ENCODE measurements at places on chromosomes 11 and 22. TPM values are rescaled to one million over a fixed set of nuclear protein-coding genes. Genes with fewer than 3 reads are reported as not detected.
A peak's percentile ranks its signal among the peaks of the same experiment; 100 is the strongest.

DNA sequence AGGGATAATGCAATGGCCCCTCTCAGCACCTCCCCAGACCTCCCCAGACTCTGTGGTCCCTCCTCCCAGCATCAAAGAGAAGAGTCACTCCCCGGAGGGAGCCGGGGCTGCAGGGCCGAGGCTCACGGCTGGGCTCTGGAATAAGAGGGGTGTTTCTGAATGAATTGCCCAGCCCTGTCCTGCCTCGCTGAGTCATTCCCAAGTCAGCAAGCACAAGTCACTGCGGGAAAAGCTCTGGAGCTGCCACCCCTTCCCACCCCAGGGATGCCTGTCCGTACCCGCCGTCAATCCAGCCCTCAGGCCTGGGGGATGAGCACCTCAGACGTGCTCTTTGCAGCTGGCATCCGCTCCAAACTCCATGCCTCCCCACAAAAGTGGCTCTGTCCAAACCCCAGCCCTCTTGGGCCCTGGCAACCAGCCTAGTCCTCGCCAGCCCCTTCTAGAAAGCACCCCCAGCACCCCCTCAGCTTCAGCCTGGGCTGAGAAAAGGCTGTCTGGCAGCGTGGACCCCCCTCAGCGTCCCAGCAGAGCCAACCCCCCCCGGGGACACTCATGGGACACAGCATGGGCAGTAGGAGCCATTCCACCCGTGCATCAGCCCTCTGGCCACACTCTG lies 22.7 kb downstream of the CELSR1 start:
- no peak for DNase-seq

The P2RY6 gene
- total RNA-seq: 0.13 TPM

DNA sequence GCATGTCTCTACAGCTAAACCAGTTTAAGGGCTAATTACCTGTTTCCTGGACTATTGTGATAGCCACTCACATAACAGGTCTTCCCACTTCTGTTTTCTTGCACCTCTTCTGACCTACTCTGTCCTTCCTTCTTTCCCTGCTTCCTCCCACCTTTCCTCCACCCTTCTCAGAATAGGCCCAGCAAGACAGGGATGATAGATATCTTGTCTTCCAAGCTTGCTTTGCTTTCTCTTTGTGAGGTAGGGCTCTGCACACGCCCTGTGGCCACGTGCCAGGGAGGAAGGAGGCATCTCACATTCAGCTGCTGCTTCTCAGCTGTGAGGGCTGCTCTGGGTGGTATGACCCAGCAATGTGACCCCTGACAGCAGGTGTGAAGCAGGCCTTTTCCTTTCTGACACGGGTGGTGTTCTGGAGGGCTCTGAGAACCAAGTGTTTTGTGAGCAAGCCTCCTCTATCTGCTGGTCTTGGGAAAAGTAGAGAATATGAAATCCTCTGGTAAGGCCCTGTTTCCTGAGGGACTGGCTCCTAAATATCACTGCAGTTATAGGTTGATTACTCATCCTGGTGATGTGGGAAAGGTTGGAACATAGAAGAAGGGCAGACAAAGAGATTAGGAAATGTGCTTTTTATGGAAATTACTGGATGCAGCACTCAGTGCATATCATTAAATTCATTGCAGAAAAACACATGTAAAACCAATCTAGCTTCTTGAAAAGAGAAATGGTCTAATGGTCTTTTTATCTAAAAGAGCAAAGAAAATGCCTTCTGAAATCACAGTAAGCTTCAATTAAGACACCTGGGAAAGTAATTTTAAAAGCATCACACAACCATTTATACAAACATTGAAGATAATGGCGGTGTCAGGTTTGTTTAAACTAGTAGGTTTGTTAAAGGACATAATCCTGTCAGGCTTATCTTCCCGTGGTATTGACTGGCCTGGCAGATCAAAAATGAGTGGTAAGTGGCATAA lies 8.5 kb downstream of the AMOTL1 start:
- no peak for DNase-seq

- no peak for DNase-seq
Measured at GRCh38 chr22:40444178-40444831, 73.9 kb downstream of the SGSM3 start.

DNA sequence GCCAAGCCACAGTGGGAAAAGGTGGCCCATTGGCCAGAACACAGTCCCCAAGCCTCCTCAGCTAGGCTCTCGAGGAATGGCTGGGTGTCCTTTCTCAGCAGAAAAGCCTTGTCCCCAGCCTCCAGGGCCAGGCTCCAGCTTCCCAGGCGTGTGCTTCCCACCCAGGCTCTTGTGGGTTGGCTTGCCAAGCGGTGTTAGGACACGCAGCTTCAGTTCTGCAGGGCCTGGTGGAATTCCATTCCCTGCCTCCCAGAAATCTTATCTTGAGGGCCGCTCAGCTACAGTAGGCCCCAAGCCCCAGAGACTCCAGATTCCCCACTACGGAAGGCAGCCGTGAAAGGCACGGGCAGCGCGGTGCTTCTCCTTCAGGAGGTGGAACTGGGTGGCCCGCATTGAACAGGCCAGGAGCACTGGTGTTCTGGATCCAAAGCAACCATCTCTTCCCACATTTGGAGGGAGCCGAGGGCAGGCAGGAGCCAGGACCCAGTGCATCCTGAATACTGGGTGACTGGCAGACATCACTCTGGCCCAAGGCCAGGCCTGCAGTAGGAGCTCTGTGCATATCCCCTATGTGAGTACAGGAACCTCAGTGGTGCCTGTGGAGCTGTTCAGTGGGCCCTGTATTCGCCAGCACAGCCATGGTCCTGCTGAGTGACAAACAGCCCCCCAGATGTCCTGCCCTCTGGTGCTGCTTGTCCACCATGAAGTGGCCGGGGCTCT lies 16.7 kb upstream of the KCNQ1OT1 start:
- DNase-seq: no peak

DNA sequence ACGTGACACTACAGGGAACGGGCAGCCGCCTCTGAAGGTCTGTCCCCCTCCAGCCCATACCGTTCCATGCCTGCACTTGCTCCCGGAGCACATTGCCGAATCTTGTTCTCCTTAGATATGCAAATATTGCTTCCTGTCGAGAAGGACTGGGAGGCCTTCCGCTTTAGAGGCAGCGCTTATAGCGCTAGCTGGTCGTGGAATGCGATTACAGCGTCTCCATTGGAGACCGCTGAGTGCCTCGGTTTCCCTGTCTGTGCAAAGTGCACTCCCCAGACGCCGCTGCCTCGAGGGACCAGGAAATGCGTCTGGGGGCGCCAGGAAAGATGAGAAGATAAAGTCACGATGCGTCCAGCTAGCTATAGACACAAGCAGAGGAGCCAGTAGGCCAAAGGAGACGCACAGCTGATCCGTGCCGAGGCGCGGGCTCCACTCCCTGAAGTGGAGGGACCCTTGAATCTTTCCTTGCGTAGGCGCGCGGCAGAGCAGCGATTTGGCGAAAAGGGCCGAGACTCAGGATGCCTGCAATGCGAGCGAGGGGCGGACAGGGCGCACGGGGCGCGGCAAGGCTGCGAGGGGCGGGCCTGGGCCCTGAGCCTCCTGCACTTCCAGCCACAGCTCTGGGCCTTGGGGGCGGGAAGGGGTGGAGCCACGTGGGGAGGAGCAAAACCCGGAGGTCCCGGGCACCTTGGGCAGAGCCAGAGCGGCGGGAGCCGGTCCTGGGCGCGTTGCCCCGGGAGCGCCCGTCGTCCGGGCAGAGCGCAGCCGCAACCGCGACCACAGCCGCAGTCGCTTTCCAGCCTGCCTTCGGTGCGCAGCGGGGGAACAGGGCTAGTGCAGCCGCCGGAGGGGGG lies at the start of gene RASSF10:
Gene RASSF10 (plus strand): TSS at position 692 of the 851 bp plus-strand sequence. CDS start 261 bp downstream, outside the sequence.
- DNase-seq: no peak

DNA sequence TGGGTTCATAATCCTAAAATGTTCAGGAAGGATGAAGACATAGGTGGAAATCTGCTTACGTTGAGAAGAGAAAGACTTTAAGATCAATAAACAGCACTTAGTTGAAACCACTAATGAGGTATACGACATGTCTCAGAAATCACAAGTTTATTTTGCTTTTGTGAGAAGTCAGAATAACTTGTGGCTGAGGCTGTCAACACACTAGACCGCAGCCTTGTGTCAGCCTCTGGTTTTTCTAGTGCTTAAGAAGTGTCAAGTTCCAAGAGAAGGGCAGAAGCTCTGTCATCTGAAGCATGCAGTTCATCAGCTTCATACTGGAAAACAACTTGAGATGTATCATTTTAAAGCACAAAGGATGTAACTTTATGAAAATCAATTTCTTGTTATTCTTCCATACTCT lies 420.9 kb downstream of the METTL15 start:
- DNase-seq: no peak

GRCh38 chr11:36248436-36248835 lies 40.8 kb downstream of the COMMD9 start:
- no peak for DNase-seq

DNA sequence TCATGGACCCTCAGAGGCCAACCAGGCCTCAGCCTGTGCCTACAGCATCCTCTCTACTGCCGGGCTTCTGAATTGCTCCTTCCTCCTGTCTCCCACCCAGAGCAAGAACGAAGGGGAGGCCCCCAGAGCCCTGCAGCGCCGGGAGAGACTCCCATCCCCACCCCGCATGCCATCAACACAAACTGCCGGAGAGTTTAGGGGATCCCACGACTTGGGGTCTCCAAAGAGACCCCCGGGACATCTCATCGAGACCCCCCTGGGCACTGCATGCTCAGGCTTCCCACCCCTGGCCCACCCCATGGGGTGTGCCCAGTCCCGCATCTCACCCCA lies 8.3 kb upstream of the CD81 start:
- DNase-seq: no peak

The PDXP gene
- 11.1 TPM for total RNA-seq

DNA sequence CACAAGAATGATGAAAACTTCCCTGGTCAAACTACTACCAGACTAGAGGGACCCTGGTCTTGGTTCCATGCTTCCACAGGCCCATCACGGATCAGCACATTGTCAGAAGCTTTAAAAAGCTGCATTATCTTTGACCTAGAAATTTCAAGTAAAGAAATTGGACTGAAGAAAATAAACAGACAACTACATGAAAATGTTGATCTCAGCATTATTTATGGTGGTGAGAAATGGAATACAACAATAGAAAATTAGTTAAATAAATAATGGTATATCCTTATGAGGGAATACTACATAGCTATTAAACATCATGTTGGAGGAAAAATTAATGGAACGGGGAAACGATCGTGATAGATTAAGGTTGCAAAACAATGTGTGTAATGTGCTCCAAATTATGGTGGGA lies 13.7 kb downstream of the TENM4 start:
- no peak for DNase-seq

- DNase-seq: no peak
Measured at GRCh38 chr22:50585781-50586180, 3.1 kb upstream of the CHKB start.

DNA sequence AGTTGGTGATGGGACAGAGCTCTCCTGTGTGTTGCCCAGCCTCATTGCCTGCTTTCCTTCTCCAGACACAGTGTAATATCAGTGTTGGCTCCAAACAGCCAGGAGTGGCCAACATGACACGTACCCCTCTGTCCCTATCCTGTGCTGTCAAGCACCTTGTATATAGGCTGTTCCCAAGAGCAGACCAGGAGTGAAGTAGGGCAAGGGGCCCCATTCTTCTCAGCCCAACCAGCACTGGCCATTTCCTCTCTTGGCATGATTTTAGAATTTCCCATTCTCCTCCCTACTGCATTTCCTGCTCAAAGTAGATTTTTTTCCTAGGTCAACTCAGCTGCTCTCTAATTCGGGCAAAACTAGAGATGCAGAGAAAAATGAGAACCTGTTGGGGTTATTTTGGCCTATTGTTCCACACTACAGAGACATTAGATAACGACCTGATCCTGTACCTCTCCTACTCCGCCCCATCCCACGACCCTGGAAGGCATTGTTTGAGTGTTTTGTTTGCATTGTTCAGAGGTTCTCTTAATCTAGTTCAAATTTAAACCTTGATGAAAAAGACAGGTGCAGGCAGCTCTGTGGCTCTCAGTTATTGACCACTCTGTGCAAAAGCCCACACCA lies 95.6 kb downstream of the RASSF10 start:
- peak; percentile 64 for DNase-seq

The RBMXL2 gene
- 0.04 TPM for total RNA-seq

The ACTN3 gene
- 0.07 TPM for total RNA-seq

- no peak for DNase-seq
Measured at GRCh38 chr11:86489442-86489841, 114.8 kb downstream of the CCDC81 start.

The TMPRSS5 gene
- total RNA-seq: 0.07 TPM

DNA sequence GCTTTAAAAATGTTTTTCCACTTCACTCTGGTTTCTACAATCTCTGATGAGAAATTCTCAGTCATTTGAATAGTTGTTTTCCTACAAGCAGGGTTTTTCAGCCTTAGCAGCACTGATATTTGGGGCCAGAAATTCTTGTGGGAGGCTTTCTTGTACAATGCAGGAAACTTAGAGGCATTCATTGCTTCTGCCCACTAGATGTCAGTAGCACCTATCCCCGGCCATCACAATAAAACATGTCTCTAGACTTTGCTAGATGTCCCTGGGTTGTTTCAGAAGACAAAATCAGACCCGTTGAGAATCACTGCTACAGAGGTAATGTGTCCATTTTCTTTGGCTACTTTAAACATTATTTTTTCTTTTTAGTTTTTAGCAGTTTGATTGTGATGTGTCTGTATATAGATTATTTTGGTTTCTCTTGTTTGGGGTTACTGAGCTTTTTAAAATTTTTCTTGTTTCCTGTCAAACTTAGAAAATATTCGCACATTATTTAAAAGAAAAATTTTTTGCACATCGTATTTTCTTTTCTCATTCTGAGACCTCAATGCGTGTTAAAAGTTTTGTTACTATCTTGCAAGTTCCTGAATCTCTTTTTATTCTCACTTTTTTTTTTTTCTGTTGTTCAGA lies 60.8 kb upstream of the CCDC179 start:
- DNase-seq: no peak

DNA sequence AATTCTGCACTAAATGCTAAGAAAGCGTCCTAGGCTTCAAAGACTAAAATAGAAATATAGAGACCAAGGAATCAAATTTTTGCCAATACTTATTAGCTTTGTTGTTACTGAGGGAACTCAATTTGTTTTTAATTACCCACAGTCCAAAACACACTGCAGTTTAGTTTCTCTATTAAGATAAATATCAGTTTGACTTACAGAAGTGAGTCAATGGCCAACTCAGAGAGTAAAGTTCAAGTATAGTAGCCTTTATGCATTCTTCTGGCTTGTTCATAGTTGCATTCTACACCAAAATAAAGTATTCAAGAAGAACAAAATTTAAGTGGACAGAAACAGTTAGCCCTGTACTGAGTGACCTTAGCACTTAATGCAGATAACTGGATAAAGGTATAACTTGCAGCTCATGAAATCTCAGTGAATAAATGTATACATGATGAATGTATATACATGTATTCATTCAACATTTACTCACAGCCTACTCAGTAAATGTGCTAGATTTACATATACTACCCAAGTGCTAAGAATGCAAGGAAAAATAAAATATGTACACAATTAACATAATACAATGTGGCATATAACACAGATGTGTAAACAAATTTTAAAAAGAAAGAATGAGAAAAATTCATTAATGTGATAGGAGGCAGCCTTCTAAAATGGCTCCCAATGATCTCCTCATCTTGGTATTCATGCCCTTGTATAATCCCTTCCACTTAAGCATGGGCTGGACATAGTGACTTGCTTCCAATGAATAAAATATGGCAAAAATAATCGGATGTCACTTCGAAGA lies 9.7 kb upstream of the RNF141 start:
- no peak for DNase-seq

- DNase-seq: no peak
Measured at GRCh38 chr11:117836077-117836960, 11.8 kb upstream of the FXYD2 start.

The EHF gene
- total RNA-seq: 0.07 TPM

- no peak for DNase-seq
Measured at GRCh38 chr22:43239193-43239780, 52.4 kb upstream of the TTLL12 start.
